Activated CD8-positive, alpha-beta memory T cell treated with anti-CD3 and anti-CD28 coated beads for 48 hours (primary cell): ENCODE measurements at places on chromosomes 12 and 14.

GRCh38 chr14:95146079-95146771, 11.1 kb downstream of the DICER1 start:
- no peak for DNase-seq

DNA sequence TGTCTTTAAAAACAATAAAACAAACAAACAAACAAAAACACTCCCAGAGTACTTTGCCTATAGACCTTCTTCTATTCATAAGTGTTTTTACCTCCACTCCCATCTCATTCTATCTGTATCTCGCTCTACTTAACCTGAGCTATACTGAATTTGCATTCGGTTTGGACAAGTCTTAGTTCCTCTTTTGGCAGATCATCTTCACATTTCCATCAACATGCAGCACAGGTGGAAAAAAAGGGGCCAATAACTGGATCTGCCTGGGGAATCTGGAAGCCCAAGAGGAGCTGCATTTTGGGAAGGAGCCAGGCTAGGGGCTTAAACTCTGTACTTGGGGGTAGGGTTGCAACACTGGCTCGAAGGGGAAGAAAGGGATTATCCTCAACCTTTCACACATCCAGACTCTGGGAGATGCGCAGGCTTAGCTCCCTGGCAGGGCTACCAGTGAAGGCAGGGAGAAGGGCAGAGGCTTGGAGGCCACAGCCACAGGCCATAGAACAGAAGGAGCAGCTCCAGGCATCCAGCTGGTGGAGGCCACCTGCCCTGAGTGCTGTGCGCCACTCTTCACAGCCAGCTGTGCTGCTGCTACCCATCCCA, 4.1 kb downstream of the NINJ2 start:
- no peak for DNase-seq

- DNase-seq, result no peak
Measured at GRCh38 chr14:32702562-32702961, 236.1 kb upstream of the NPAS3 start.

GRCh38 chr12:97159377-97159776, 252.3 kb downstream of the NEDD1 start:
- DNase-seq, result no peak

DNA sequence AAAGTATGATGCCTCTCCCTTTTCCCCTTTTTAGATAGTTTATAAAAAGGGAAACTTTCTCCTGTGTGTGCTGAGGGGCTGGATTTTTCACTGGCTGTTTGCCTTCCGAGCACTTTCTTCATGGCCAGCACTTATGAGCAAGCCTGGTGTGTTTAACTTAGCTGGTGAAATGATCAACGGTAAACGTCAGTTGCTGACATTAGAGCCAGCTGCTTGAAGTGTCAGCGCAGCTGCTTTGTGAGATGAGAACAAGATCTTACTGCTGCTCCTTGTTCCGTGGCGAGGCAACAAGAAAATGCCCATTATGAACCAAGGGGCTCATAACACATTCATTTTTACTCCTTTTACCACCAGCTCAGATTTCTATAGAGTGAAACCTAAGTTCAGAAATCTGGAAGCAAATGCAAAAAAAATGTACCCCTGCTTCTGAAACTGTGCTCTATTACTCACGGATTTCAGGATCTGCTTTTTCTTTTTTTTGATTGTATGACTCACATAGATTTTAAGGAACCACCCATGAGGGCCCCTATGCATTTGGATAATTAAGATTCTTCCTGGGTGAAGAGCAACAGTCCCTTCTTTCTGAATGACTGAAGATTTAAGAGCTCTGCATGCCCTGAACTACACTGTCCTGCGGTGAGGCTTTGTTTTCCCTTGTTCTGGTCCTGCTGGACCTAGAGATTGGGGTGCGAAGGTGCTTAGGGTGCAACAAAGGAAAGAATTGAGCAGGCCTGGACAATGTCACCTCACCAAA, 74.3 kb upstream of the CPM start:
- no peak for DNase-seq

- no peak for DNase-seq
Measured at GRCh38 chr12:104219361-104219892, 3.8 kb downstream of the TXNRD1 start.

DNA sequence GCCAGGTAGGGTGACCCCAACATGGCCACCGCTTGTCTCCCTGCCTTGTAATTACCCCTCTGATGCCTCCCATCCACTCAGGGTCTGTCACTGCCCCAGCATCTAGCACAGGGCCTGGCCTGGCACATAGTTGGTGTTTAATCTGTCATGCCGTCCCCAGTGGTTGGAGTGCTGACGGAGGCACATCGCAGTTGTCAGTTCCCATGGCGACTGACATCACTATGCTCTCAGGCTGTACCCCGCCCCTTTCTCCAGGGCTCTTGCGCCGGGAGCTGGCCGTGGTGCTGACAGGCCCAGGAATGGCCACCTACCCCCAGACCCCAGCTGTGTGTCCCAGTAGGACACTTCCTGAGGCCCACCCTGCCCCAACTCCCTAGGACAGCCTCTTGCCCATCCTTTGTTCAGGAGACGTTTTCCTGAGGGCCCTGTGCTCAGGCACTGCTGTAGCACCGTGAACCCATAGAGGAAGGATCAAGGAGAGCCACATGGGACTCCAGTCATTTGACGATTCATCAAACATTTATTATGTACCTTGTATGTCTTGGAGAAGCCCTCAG, 23.0 kb downstream of the FAM222A start:
- DNase-seq, result no peak

DNA sequence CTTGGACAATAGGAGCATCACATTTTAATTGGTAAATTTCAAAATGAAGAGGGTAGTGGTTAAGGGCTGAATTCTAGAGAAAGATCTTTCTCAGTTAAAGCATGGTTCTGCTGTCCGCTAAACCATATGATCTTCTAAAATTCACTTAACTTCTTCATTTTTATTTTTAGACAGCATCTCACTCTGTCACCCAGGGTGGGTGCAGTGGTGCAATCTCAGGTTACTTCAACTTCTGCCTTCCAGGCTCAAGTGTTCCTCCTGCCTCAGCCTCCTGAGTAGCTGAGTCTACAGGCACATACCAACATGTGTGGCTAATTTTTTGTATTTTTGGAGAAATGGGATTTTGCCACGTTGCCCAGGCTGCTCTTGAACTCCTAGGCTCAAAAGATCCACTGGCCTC, 226.7 kb upstream of the ABCD2 start:
- DNase-seq, result no peak

GRCh38 chr14:91381801-91382670, 35.6 kb downstream of the CCDC88C start:
- DNase-seq, result no peak

DNA sequence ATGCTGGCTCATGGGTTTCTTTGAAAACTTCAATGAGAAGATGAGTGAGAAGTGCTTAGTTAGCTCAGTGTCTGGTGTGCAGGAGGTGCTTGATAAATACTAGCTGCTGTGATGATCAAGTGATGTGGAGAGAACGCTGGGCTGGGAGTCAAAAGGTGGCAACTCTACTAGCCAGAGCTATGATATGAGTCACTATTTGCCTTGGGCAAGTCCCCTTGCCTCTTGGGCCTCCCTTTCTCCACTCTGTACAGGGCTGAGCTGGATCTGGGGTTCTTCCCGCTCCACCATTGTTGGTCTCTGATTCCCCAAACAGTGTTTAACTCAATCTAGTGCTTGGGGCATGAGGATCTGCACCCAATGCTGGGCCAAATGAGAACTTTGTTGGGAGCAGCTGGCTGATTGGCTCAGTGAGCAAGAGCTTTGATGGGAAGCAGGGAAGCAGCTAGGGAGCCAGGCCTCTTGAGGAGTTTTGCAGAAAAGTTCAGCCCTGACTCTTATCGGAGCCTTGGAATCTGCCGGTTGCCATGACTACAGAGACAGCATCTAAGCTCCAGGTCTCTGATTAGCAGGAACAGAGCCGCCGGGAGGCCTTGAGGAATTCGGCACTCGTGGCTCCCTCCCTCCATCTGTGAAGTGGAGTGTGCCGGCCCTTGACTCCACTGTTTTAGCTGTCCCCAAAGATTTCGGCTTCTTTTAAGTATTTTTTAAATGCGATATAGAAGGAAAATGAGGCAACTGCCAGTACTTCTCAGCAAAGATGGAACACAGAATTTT, 82.1 kb upstream of the HSPB8 start:
- DNase-seq, result no peak

DNA sequence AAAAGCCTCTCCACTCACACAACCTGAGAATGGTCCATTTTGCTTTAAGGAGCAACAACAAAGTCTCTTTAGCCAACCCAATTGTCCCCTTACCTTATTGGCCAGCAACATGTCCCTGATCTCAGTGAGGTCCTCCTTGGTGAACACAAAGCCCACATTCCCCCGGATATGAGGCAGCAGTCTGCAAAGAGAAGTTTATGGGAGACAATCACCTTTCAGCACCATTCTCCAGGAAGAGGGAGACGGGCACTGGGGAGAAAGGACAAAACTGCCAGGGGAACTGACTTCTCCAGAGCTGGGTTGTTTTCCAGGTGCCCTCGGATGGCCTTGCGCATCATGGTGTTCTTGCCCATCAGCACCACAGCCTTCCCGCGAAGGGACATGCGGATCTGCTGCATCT, 1.9 kb downstream of the RPLP0 start:
- DNase-seq, result no peak

DNA sequence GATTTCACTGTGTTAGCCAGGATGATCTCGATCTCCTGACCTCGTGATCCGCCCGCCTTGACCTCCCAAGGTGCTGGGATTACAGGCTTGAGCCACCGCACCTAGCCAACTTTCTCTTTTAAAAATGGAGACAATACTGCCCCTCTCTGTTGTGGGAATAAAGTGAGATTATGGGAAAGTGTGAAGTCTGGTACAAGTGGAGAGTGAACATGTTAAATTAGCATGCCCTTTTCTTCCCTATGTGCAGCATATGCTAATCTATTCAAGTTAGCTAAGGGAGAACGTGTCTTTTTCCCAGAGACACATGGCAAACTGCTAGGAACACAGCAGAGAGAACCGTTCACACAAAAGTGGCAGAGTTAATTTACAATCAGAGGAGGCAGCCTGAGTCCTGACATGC, 1.5 kb downstream of the COPS7A start:
- DNase-seq, result no peak
